ENCODE measurements at places on chromosomes 2 and 18. TPM values are rescaled to one million over a fixed set of nuclear protein-coding genes. Genes with fewer than 3 reads are reported as not detected.

DNA sequence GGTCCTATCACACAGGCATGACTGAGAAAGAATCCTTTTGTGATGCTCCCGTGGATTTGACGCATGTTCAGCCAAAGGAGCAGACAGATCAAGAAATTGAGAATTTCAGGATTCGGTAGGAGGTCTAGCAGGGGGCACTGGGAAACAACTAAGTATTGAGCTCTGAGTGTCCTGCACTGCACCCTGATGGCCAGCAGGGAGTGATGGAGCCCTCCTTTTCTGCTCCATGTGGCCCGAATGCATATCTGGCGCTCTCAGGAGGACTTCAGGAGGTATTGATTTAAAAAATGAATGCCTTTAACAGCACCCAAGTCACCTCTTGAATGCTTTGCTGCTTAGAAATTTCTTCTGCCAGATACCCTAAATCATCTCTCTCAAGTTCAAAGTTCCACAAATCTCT is 58.0 kb downstream of the ZNF519 start:
- H3K4me3 ChIP-seq, result no peak overlapping the region
- no peaks in the 10 kb centered on the region for H3K27me3 ChIP-seq
- peaks cover 11% of the 10 kb centered on the region for H3K36me3 ChIP-seq
- no peak overlapping the region for H3K27ac ChIP-seq
- H3K4me1 ChIP-seq, result no peaks in the 10 kb centered on the region
- DNase-seq, result peak; percentile 18

GRCh38 chr2:109238580-109238979 is 109.6 kb downstream of the SH3RF3 start:
- peak overlapping the region; percentile 27 for H3K27ac ChIP-seq
- peak; percentile 54 for DNase-seq
- H3K4me1 ChIP-seq, result peaks cover 16% of the 10 kb centered on the region
- no peak overlapping the region for H3K4me3 ChIP-seq
- no peaks in the 10 kb centered on the region for H3K36me3 ChIP-seq

DNA sequence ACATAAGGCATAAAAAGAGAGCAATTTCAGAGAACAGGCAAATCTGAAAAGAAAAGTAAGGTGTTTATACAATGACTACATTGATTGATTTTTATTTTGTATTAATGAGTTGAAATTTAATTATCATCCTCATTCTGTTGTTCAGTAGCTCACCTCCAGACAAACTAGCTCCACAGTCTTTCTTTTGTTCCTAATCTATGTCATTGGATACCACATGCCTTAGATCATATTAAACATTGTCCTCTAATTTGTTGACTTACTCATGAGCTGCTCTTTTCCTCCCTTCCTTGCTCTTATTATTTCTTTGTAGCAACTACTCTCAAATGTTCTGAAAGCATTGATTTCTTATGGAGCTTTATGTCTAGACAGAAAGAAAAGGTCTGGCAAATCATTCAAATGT is 185.5 kb upstream of the ZSWIM2 start:
- no peaks in the 10 kb centered on the region for H3K4me1 ChIP-seq
- no peak for DNase-seq
- no peak overlapping the region for H3K27ac ChIP-seq
- no peak overlapping the region for H3K4me3 ChIP-seq
- H3K27me3 ChIP-seq, result no peaks in the 10 kb centered on the region

Gene LIMS4
- not detected for total RNA-seq

- H3K4me1 ChIP-seq, result peaks cover 6% of the 10 kb centered on the region
- H3K27ac ChIP-seq, result no peak overlapping the region
- peaks cover 9% of the 10 kb centered on the region for H3K27me3 ChIP-seq
- DNase-seq, result no peak
- no peaks in the 10 kb centered on the region for H3K36me3 ChIP-seq
These were observed 179.9 kb upstream of the FN1 start for GRCh38 chr2:215615803-215616174.

Gene TLX2
- total RNA-seq, result 0.18 TPM

- H3K36me3 ChIP-seq, result no peaks in the 10 kb centered on the region
- no peak overlapping the region for H3K4me3 ChIP-seq
- no peak overlapping the region for H3K27ac ChIP-seq
- DNase-seq, result no peak
- H3K4me1 ChIP-seq, result no peaks in the 10 kb centered on the region
- peaks cover 2% of the 10 kb centered on the region for H3K27me3 ChIP-seq
These were observed 18.1 kb upstream of the PGAP1 start for GRCh38 chr2:196944570-196944969.

Gene NT5DC4
- total RNA-seq, result not detected

DNA sequence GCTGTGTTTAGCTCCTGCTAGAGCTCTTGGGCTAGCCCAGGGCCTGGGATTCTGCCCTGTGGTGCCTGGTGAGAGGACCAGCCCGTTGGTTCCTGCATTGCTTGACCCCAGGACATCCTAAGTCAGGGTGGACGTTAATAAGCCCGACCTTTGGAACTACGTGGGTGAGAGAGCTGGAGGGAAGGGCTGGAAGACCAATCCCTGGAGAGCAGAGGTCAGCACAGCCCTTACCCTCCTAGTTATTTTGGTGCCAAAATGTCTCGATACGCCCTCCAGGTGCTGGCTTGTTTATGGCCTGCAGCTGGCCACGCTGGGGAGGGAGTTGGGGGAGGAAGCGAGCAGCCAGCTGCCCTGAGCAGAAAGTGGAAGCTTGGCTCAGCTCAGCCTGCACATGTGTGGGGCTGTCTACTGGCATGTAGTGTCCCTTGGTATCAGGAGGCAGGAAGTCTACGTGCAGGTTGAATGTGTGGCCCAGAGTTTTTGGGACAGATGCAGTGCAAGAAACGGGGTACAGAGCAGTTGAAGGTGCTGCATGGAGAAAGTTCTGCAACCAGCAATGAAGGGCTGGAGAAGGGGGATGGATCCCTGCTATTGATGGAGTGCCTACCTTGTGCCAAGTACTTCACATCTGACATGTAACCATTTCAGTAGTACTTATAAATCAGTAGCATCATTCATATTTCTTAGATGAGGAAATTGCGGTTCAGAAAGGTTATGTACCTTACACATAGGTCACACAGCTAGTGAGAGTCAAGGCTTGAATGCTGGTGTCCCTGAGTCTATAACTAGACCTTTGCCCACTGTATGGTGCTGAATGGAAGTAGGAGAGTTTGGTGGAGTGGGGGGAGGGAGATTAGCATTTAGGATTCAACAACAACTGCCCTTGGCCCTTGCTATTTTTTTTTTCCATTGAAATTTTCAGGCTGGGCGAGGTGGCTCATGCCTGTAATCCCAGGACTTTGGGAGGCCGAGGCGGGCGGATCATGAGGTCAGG is 5.0 kb upstream of the DGKD start:
- peaks cover 29% of the 10 kb centered on the region for H3K4me1 ChIP-seq
- no peaks in the 10 kb centered on the region for H3K36me3 ChIP-seq
- H3K27ac ChIP-seq, result no peak overlapping the region
- no peak for DNase-seq

Gene SLC66A2
- 23.4 TPM for total RNA-seq

DNA sequence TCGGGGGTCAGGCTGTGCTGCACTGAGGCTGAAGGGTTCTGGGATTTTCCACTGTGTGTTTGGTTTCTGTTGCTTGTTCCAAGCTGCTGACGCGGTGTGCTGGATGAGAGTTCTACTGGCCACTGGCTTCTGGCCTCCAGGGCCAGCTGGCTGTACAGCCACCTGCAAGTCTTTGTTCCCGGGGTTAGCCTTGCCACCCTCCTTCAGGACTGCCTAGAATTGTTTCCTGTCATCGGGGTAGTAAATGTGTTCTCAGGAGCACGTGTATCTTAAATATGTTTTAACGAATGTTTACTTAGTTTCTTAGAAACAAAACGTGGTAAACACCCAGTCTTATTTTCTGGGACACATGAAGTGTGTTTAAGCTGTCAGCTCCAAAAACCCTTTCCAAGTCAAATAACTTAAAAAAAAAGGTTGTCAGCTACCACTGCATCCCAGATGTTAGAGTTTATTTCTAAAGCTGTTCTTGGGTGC is 231.2 kb downstream of the AGAP1 start:
- H3K27me3 ChIP-seq, result peaks cover 3% of the 10 kb centered on the region
- H3K4me3 ChIP-seq, result no peak overlapping the region
- no peaks in the 10 kb centered on the region for H3K36me3 ChIP-seq

- H3K4me3 ChIP-seq, result no peak overlapping the region
- no peak for DNase-seq
- H3K36me3 ChIP-seq, result peaks cover 14% of the 10 kb centered on the region
- peaks cover 27% of the 10 kb centered on the region for H3K4me1 ChIP-seq
- H3K27me3 ChIP-seq, result no peaks in the 10 kb centered on the region
These were observed 56.6 kb downstream of the HDAC4 start for GRCh38 chr2:239343946-239344856.

GRCh38 chr18:77206676-77207374 is 42.8 kb upstream of the GALR1 start:
- DNase-seq, result no peak
- H3K36me3 ChIP-seq, result no peaks in the 10 kb centered on the region
- peaks cover 44% of the 10 kb centered on the region for H3K4me1 ChIP-seq
- H3K27ac ChIP-seq, result peak overlapping the region; percentile 73

DNA sequence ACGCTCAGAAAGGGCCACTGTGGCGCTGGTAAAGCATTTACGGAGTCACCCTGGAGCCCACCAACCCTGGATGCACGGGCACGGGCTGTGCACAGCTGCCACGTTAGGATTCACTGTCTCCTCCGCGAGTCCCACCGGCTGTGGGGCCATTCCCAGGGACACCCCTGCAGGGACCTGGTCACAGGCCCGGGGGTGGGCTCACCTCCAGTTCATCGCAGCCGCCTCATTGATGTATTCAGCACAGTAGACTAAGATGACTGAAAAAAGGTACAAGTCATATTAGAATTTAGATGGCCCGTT is 4.7 kb downstream of the TMEM18 start:
- H3K4me1 ChIP-seq, result peaks cover 38% of the 10 kb centered on the region
- no peaks in the 10 kb centered on the region for H3K27me3 ChIP-seq

DNA sequence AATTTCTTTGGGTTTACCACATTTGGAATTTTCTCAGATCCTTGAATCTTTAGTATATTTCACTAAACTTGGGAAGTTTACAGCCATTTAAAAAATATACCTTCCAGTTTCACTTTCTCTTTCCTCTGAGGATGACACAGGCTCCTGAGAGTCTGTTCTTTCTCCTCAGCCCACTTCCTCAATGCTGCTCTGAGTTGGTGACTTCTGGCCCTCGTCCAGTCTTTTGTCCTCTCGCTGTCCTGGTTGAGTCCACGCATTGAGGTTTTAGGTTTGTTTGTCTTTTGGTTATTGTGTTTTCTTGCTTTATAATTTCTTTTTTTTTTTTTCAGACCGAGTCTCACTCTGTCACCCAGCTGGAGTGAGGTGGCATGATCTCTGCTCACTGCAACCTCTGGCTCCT is 40.7 kb upstream of the GALR1 start:
- peak; percentile 50 for DNase-seq
- no peaks in the 10 kb centered on the region for H3K36me3 ChIP-seq
- H3K27ac ChIP-seq, result peak overlapping the region; percentile 95
- H3K4me3 ChIP-seq, result peak overlapping the region; percentile 76

Gene L3MBTL4
- 0.11 TPM for total RNA-seq

GRCh38 chr2:10372203-10372861 is 69.6 kb downstream of the HPCAL1 start:
- H3K27ac ChIP-seq, result no peak overlapping the region
- no peak for DNase-seq
- H3K4me3 ChIP-seq, result no peak overlapping the region
- peaks cover 6% of the 10 kb centered on the region for H3K36me3 ChIP-seq

Gene MYCN
- total RNA-seq, result 0.18 TPM

DNA sequence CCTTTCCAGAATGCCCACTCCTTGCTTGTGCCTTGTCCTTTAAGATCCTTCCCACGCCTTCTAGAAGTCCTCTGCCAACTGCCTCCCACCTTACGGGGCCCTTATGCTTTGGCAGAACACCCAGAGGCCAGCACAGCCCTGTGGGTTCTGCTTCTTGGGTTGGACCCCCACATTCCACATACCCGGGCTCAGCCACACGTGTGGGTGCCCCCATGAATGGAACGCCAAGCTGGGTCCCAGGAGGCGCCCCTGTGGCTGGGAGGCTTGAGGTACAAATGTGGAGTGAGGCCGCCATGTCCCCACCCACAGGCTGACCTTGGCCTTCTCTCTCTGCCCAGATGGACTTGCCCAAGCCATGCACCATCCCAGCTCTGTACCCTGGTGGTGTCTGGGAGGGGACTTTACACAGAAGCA is 74.2 kb downstream of the STPG4 start:
- H3K27ac ChIP-seq, result no peak overlapping the region
- no peak for DNase-seq
- no peaks in the 10 kb centered on the region for H3K36me3 ChIP-seq
- H3K4me3 ChIP-seq, result no peak overlapping the region
- no peaks in the 10 kb centered on the region for H3K27me3 ChIP-seq
- H3K4me1 ChIP-seq, result no peaks in the 10 kb centered on the region

Gene REEP1
- total RNA-seq, result 0.19 TPM

Gene CERKL
- total RNA-seq, result not detected

DNA sequence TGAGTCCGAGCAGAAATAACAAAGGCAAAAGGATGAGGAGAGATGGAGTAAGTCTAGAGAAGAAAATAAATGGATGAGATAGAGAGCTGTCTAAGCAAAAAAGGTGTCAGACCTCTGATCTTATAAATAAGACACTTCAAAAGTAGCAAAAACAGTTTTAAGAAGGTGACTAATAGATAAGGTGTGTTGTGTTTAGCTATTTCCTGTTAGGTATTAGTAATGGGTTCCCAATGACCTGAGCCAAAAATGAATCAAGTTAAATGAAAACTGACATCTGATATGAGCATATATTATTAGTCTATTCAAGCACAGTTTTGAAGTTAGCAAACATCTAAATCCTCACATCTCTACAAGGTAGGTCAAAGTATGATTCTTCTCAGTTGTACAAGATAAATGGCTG is 10.6 kb downstream of the SUPT7L start:
- H3K36me3 ChIP-seq, result peaks cover 53% of the 10 kb centered on the region
- peaks cover 17% of the 10 kb centered on the region for H3K4me1 ChIP-seq
- no peaks in the 10 kb centered on the region for H3K27me3 ChIP-seq
- H3K27ac ChIP-seq, result peak overlapping the region; percentile 53
- no peak overlapping the region for H3K4me3 ChIP-seq

DNA sequence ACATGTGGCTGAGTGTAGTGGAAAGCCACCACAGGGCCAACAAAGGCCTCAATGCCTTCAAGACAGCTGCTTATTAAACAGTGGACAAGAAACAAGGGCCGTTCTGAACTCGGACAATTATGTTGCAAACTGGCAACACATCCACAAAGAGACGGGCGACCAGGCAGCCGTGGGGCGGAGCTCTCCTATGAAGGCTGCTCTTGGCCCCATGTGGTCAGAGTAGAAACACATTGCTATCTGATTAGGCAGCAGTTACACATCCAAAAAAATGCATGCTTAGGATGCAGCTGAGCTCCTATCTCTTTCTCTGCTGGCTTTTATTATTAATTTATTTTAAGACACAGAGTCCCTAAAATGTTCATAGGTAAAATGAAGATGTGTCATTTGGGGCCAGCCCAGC is 163.4 kb downstream of the TMEM163 start:
- no peaks in the 10 kb centered on the region for H3K27me3 ChIP-seq
- no peaks in the 10 kb centered on the region for H3K4me1 ChIP-seq
- no peak overlapping the region for H3K4me3 ChIP-seq
- H3K27ac ChIP-seq, result no peak overlapping the region
- no peaks in the 10 kb centered on the region for H3K36me3 ChIP-seq

DNA sequence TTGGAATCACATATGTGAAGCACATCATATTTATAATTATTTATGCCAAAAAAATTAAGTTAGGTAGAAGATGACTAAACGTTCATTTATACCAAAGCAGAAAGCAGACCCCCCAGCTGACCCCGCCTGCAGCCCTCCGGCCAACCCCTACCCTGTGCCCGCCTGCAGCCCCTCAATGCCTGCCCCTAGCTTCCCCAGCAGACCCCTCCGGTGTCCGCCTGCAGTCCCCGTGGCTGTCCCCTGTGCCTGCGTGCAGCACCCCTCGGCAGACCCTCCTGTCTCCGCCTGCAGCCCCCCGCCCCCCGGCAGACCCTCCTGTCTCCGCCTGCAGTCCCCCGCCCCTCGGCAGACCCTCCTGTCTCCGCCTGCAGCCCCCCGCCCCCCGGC is 136.2 kb downstream of the NFATC1 start:
- H3K27me3 ChIP-seq, result no peaks in the 10 kb centered on the region
- peaks cover 20% of the 10 kb centered on the region for H3K4me1 ChIP-seq
- no peak for DNase-seq
- peaks cover 24% of the 10 kb centered on the region for H3K36me3 ChIP-seq
- no peak overlapping the region for H3K4me3 ChIP-seq

Gene USP37
- 46.8 TPM for total RNA-seq

Data from activated CD4-positive, alpha-beta T cell treated with anti-CD3 and anti-CD28 coated beads for 36 hours (primary cell).